ENCODE measurements at places on chromosomes 1 and 21.

DNA sequence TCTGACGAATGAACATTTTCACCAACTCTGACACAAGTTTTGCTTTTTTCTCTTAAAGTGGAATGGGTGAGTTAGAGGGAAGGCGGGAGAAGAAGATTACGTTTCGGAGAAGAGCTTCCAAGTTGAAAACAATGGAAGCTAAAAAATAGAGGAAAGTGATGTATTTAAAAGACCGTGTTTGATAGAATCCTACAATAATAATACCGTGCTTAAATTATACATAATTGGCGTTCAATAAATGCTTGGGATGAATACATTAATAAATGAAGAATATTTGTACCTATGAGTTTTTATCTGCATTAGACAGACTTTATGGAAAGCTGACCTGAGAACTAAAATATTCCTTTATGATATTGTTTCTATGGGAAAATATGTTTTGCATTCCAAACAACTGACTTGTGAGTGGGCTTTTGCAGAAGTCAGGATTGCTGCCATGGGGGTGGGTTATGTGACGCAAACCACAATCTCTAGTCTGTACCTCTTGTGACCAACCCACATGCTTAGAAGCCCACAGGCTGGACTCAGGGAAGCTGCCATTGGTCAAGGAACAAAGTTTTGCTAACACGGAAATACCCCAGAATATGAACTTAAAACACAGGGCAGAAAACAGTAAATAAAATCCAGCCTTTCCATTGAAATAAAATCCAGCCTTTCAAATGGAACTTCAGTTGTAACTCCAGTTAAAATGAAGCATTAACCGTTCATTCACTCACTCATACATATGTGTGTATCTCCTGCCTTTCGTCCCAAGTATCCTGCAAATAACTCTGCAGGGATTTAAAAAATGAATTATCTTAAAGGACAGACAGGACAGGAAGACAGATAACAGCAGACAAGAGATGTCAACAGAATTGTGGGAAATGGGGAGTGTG is 21.3 kb upstream of the ATF3 start:
- DNase-seq = no peak

DNA sequence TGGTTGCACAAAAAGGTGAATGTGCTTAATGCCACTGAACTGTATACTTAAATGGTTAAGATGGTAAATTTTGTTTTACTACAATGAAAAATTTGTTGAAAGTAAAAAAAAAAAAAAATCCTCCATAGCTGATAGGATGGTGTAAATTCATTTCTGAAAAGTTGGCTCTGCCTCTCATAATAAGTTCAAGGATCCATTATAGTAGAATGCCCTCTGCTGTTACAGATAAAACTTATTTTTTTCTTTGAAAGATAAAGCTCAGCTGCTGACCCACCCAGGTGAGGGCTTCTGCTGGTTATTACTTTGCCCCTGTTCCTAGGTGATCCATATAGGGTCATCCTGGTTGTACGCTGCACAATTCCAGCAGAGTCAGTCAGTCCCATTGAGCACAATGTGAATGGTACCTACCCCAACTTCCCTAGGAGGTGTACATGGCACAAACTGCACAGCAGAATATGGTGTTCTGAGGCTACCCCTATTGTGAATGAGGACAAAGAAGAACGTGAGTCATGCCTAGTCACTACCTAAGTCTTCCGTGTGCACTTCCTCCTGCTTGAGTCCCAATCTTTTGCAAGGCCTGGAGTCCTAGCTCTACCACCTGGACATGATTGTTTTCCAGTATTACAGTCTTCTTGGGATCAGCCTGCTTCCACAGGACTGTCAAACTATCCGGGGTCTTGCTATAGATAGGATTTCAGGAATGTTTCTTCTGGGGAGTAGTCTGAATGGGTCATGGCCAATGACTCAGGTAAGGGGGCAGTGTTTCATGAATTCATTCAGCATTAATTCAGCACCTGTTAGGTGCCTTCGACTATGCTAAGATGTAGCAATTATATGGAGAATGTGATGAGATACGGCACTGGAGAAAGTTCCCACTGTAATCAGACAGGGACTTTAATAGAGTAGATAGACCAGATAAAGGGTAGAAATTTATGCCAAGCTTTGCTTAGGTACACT is 20.8 kb upstream of the CD5L start:
- no peak for DNase-seq

GRCh38 chr1:113185463-113186104 is 112.6 kb downstream of the LRIG2 start:
- DNase-seq = no peak

DNA sequence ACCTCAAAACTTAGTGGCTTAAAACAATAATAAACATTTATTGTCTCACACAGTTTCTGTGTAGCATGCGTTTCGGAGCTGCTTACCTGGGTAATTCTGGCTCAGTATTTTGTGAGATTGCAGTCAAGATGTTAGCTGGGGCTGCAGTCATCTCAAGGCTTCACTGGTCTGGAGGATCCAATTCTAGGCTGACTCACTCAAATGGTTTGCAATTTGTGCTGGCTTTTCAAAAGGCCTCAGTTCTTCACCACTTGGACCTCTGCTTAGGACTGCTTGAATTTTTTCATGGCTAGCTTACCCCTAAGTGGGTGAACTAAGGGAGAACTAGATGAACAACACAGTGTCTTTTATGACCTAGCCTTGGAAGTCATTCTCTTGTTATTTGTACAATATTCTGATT is 21.0 kb downstream of the XPR1 start:
- DNase-seq = no peak

- no peak for DNase-seq
These were observed 23.1 kb downstream of the USP25 start for GRCh38 chr21:15752763-15753407.

- DNase-seq = no peak
These were observed at the start of gene DAB1 for GRCh38 chr1:57423656-57424211. Gene DAB1, minus strand, starts transcription at chr1:57424060. Its CDS starts 133,030 bp downstream, at chr1:57291030.

- DNase-seq = no peak
These were observed 140.3 kb upstream of the ERRFI1 start for GRCh38 chr1:8166406-8166805.

DNA sequence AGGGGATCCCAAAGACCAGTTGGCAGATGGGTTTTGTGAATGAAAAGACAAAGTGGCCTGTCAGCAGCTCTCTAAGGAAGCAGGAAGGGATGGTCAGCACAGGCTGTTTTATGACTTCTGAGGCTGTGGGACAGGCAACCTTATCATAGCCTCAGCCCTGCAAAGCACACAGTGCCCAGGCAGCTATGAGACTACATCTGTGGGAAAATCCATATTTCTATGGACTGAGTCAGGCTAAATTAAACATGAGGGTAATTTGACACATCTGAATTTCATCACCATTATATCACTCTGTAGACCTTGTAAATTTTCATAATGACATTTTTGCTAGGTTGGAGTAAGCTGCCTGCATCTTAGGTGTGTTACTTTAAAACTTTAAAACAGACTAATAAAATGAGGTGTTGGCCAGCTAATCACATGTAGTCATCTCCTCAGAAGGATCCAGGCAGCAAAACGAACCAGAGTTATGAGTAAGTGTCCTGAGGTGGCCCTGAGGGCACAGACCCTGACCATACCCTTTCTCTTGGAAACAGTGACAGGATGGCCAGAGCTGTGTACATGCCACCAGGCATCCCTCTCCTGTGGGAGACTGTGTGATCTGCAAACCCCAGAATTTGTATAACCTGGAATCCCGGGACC is 14.6 kb downstream of the NGF start:
- no peak for DNase-seq

DNA sequence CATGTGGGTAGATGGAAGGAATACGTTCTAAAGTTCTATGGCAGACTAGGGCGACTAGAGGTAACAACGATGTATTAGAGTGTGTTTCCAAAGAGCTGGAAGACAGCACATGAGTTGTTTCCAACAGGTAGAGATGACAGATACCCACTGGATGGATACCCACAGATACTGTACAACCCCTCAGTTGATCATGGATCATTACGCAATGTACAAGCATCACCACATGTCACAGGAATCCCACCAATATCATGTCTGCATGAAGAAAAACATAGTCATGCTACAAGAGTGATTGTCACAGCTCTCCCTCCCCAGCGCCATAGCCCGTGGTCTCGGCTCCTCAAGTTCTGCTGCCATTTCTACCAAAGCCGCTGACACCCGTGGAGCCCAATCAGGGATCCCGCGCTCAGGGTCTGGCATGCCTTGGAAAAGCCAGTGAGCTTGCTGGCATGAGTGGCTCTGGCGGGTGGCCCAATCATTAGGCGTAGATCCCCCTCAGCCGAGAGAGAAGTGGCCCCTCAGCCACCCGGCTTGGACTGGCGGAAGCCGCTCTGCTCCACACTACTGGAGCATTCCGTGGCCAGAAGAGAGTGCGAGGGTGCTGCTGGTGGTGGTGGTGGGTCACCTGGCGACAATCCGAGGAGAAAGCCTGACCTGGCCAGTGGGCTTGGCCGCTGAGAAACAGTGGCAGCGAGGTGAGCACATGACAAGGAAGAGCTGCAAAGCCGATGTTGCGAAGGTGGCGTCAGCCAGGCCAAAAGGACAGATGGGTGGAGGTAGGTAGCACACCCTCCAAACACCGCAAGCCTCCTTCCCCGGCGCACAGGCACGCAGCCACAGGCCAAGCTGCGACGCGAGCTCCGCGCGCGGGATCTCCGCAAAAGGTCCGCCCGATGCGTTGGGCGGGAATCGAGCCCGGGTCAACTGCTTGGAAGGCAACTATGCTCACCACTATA is 65.7 kb upstream of the FCGR2A start:
- DNase-seq = peak; percentile 46

DNA sequence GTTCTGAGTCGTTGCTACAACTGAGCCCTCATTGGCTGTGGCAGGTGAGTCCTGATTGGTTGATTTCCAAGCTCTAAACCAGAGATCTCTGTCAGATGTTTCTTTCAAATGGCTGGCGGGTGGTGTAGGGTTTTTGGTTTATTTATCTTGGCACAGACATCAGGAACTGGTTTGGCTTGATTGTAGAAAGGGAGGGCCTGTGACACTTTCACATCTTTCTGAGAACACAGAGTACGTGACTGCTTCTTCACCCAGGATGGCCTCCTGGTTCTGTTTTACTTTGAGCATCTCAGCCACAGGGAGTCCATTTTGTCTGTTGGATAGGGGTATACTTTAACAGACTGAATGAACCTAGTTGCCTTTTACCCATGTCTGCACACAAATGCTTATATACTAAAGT is 89.4 kb upstream of the GPR52 start:
- no peak for DNase-seq

- DNase-seq = peak; percentile 81
These were observed 29.7 kb downstream of the HEYL start for GRCh38 chr1:39609618-39610331.

- DNase-seq = no peak
These were observed 164.0 kb upstream of the UBE2U start for GRCh38 chr1:64039390-64039926.

DNA sequence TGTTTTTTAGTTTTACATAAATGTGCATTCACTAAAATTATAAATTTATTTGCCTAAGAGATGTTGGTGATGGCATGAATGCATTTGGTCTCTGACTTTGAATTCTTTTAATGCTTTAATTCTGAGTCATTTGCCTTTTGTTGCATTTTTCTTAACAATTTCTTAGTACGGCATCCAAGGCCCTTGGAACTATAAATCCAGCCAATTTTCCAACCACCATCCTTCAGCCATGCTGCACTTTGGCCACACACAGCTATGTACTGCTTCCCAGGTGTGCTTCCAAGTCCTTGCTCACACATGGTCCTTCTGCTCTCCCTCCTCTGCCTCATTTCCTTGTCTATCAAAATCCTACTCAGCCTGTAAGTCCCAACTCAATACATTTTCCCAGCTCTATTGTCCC is 161.0 kb downstream of the DHRS3 start:
- no peak for DNase-seq

- DNase-seq = no peak
These were observed 69.3 kb upstream of the WARS2 start for GRCh38 chr1:119209596-119210295.

DNA sequence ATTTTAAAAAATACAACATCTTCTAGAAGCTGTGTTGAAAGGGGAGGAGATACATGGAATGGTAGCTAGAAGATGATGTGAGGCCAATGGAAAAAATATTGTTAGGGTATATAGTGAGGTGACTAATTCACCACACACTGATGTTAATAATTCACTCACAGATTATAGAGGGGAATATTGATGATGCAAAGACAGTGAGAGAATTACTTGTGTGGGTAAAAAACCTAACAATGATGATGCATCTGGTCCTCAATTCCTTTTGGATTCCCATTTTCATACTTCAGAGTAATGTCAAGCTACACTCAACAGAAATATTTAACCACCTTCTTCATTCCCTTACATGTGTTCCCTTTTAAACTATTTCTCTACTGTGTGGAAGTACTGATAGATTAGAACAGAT is 169.5 kb upstream of the DPYD start:
- DNase-seq = no peak

- no peak for DNase-seq
These were observed 80.9 kb upstream of the BACH1 start for GRCh38 chr21:29217818-29218291.

DNA sequence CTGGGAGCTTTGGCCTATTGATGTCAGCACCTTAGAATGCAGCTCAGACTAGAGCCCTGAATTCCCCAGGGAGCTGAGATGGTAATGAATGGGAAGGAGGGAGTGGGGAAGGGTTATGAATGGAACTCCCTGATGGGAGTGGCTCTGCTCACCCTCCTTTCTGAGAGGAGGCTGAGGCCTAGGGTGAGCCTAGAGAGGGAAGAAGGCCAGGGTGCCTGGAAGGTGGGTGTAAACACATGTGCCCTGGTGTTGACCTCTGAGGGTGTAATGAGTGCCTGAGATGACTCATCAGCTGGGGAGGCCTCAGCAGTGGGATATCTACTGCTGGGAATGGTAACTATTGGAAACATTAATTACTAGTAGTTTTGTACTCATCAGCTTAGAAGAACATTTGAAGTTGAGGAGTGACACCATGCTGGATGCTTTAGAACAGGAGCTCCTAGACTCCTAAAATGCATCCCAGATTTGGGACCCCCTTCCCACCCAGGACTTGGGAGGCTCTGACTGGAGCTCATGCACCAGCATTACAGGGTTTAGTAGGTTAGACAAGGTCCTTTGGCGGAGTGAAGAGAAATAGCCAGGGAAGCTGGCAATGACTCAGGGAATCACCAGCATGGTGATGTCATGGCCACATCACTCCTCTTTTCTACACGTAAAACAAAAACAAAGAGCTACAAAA is 16.0 kb upstream of the PIGV start:
- no peak for DNase-seq

DNA sequence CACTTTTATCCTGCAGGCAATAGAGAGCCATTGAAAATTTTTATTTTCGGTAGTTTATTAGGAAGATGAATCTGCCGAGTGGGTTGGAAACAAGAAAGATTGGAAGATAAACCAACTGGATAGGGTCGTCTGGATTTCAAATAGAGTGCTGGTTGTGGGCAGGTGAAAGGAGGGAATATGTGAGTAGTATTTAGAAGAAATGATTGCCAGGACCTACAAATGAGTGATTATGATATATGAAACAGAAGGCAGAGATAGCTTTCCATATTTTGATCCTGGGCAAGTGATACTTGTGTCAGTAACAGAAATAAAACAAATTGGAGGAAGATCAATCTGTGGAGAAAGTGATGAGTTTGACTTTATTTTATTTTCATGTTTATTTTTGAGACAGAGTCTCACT is 2.5 kb downstream of the CNIH4 start:
- DNase-seq = no peak

DNA sequence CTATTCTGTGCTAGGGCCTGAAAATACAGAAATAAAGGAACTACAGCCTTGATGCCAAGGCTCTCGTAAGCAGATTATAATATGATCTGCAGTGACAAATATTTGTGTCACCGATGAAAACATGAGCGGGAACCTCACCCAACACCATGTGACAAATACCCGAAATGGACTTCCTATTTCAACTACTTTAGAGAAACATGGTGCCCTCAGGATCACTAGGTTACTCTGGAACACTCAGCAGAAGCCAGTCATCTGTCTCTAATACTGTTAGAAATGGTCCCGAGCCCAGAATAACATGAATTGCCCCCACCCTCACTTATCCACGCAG is 463 bp upstream of the VAMP3 start:
- DNase-seq = no peak
